Left renal pelvis (tissue), 4 donors: ENCODE measurements at places on chromosomes 16 and 17. TPM values are rescaled to one million over a fixed set of nuclear protein-coding genes. Genes with fewer than 3 reads are reported as not detected.

GRCh38 chr17:16940116-16940881, 31.6 kb downstream of the TNFRSF13B start:
- no peak for DNase-seq

- no peak for DNase-seq
Measured at GRCh38 chr16:80197741-80198201, 343.0 kb upstream of the DYNLRB2 start.

DNA sequence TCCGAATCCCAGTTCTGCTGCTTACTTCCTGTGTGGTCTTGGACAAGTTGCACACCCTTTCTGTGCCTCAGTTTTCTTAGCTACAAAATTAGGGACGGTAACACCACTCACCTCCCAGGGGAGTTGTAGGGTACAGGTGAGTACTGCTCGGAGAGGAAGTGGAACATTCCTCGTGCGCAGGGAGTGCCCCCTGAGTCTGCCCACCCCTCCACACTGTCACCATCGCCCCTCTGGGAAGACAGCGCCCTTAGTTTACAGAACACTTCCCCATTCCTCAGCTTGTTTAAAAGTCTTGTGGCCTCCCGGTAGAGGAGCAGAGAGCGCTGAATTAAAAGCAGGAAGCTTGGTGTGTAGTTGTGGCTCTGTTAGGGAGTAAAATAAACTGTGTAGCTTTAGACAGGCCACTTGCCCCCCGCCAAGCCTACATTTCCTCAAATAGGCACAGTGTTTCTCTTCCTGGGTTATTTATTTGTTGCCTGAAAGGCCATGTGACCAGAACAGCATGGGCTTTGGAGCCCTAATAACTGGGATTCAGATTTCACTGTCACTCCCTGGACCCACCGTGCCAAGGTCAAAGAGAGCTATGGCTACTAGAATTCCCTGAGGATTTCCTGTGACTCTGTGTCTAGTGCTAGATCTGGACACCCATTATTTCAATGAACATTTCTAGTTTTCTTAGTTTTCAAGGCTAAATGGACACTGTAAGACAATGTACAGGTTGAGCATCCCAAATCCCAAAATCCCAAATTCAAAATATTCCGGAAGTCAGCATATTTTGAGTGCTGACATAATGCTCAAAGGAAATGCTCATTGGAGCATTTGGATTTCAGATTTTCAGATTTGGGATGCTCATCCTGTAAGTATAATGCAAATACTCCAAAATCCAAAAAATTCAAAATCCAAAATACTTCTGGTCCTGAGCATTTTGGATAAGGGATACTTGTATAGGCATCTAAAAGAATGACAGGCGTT, 372.5 kb downstream of the SNX29 start:
- DNase-seq, result no peak

GRCh38 chr17:21239680-21240368, 13.4 kb downstream of the NATD1 start:
- no peak for DNase-seq

DNA sequence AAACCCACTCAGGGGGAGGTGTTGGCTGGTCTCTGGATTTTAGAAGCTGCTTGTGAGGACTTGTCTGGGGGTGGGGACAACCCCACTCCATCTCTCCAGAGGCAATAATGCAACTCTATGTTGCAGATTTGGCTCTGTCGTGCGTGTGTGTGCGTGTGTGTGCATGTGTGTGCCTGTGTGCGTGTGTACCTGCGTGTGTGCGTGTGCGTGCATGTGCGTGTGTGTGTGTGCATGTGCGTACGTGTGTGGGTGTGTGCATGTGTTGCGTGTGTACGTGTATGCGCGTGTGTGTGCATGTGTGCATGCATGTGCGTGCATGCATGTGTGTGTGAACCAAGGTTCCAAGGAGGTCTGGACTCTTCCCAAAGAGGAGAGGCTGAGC, 120.4 kb upstream of the LHX1 start:
- DNase-seq, result no peak

DNA sequence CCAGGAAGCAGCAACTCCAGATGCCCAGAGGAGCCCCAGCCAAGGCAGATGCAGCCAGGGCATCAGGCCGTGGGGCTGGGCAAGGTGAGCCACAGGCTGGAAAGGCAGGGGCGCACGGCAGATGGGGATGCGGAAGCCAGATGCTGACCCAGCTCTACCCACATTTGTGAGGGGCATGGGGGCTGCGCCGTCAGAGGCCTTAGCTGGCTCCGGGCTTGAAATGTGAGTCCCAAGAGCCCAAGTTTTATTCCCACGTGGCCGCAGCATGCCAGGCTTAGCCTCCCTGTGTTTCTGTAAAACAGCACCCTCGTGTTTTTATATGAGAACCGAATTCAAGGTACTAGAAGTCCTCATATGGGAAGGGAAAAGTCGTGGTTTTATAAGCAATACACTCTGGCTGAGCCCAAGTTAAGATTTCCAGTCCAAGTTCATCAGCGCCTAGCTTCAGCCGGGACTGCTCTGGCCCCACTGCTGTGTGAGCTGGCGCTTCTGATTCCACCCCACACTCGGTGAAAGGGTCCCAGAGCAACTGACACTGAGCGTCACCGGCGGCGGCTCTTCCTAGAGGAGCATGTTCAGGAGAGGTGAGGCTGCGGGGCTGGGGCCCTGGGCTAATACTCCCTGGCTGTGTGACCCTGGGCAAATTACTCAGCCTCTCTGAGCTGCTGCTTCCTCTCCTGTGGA, 6.7 kb upstream of the C16orf95 start:
- no peak for DNase-seq

DNA sequence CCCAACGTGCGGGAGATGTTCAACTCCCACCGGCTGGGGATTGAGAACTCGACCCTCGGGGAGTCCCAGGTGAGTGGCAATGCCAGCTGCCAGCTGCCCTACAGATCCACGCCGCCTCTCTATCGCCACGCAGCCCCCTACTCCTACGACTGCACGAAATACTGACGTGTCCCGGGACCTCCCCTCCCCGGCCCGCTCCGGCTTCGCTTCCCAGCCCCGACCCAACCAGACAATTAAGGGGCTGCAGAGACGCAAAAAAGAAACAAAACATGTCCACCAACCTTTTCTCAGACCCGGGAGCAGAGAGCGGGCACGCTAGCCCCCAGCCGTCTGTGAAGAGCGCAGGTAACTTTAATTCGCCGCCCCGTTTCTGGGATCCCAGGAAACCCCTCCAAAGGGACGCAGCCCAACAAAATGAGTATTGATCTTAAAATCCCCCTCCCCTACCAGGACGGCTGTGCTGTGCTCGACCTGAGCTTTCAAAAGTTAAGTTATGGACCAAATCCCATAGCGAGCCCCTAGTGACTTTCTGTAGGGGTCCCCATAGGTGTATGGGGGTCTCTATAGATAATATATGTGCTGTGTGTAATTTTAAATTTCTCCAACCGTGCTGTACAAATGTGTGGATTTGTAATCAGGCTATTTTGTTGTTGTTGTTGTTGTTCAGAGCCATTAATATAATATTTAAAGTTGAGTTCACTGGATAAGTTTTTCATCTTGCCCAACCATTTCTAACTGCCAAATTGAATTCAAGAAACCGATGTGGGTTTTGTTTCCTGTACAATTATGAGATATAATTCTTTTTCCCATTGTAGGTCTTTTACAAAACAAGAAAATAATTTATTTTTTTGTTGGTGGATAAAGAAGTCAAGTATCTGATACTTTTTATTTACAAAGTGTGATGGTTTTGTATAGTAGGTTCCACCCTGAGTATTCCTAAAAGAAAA, 2.3 kb downstream of the FOXC2 start:
- DNase-seq, result no peak

DNA sequence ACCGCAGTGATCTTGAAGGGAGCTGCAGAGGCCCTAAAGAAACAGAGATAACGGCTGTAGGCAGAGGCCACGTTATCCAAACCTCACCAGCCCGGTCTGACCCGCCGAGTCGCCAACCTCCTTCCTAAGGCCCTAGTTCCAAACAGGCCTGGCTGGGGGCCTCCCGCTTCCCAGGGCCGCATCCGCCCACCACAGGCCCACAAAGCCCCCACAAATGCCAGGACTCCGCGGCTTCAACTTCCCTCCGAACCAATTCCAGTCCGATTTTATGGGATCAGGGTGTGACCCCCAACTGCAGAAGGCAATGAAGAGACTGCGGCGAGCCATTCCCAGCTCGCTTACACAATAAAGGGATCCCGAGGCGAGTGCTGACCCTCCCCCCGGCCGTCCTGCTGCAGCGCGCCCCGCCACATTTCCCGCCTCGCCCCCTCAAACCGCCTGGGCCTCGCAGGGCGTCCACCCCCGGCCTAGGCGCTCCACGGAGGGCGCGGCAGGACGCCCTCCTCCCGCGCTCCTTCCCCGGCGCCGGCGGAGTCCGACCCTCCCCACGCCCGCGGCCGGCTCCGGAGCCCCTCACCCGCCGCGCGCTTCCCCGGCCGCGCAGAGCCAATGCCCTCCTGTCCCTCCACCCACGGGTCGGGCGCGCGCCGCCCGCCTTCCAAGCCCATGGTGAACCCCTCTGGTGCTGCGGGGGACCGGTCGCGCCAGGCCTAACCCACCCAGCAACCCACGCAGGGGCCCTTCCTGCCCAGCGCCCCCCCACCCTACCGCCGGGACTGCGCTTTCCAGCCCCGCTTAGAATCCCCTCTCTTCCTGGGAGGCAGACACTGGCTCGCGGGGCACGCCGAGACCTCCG, 926 bp downstream of the MYH10 start:
- no peak for DNase-seq

The VMO1 gene
- polyA plus RNA-seq, result 1.2 TPM

The TBC1D3E gene
- not detected for polyA plus RNA-seq
